AG08396 (cell line): ENCODE measurements at places on chromosomes 11 and 22.

GRCh38 chr11:74037309-74037708 is 28.4 kb upstream of the UCP3 start:
- DNase-seq = no peak

DNA sequence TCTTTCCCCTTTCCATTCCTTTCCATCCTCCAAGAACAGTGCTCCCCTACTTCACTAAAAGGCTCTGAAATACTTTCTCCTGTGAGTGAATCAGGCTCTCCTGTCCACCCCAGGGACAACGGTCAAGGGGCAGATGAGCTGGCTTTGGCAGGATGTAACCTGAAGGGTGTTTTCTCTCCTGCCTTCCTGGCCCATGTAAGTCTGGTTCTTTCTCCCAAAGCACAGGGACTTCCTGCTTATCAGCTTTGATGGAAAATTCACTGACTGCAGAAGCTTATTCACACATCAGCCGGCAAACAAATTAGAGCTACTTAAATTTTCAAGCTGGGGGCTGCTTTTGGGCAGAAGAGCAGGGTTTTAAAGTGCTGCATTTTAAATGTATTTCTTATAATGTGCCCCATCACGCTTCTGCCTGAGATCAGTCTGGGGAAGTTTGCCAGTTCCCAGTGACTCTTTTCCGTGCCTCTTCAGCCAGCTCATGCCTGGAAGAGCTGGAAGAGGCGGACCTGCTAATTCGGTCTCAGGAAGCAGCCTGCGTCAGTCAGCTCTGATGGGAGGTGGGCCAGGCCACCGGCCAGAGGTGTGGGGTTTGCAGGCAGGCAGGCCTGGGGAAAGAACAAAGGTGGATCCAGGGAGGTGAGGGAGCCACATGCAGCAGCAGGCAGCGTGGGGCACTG is 140.4 kb upstream of the TBCEL start:
- peak; percentile 39 for DNase-seq

DNA sequence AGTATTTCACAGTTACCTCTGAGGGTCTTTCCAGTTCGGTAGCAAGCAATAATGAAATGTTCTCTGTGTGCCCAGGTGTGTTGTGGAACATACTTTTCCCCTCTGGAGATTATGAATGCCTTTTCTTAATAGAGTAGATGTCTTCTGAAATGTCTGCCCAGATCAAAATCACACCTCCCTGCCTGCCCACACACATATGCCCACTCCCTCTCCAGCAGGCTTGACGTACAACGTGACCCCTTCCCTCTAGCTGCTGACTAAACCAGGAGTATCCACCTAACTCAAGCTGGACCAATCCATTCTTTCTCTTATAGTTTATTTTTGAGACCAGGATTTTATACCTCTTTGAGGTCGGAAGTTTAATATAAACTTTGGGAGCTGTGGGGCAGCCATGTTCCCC is 48.7 kb downstream of the ME3 start:
- no peak for DNase-seq

DNA sequence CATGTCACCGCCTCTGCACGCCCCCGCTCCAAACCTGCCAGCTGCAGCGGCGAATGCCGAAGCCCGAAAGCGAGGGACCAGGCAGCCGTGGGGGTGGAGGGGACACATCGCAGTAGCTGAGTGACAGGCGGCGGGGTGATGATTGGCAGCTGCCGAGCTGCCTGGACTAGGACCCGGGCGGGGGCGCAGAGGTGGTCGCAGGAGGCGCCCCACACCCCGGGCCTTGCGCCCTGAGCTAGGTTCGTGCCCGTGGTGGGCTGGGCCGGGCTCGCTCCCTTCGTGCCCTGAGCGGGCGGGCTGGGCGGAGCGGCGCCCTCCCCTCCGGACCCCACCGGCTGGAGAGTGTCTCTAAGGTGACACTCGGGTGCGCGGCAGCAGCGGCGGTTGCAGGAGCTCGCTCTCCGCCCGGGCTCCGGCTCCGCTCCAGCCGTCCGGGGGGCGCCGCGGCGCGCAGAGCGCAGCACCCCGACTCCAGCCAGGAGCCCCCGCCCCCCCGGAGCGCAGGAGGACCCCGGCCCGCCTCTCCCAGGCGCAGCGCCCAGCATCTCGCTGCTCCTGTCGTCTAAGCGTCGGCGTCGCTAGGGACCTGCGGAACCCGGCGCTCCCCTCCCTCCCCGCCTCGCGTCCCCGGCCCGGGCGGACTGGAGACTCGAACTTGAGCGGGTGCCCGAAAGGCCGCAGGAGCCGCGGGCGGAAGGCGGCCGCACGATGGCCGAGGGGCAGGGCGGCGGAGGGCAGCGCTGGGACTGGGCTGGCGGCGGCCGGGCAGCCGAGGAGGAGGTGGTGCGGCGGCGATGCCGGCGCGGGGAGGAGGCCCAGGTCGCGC is 14.5 kb upstream of the DGKZ start:
- DNase-seq = peak; percentile 52

- DNase-seq = no peak
These were observed 12.8 kb downstream of the CTSC start for GRCh38 chr11:88324562-88325345.

GRCh38 chr11:83037877-83038276 is 33.8 kb downstream of the RAB30 start:
- no peak for DNase-seq

GRCh38 chr11:84130646-84131427 is 844.7 kb upstream of the CCDC90B start:
- DNase-seq = no peak

GRCh38 chr11:47485107-47485506 is 36.2 kb upstream of the RAPSN start:
- DNase-seq = no peak

GRCh38 chr11:8408151-8408941 is 144.7 kb upstream of the LMO1 start:
- DNase-seq = no peak

- no peak for DNase-seq
These were observed 31.7 kb downstream of the LIF start for GRCh38 chr22:30214703-30215407.

DNA sequence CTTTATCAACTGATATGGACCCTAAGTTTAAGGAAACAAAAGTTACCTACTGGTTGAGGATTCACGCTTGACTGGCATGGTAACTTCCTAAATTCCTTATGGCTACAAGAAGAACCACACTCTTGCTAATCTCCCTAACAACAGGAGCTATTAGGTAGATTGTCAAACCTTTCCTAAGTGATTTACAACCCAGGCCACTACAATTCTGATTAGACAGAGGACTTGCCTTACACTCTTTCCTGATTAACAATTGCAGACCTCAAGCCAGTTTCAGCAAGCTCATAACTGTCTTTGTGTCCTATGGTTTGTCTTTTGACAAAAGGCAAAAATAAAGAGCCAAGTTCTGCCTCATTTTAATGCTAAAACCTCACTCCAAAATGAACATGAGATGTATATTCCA is 16.3 kb downstream of the OR52K2 start:
- DNase-seq = no peak

DNA sequence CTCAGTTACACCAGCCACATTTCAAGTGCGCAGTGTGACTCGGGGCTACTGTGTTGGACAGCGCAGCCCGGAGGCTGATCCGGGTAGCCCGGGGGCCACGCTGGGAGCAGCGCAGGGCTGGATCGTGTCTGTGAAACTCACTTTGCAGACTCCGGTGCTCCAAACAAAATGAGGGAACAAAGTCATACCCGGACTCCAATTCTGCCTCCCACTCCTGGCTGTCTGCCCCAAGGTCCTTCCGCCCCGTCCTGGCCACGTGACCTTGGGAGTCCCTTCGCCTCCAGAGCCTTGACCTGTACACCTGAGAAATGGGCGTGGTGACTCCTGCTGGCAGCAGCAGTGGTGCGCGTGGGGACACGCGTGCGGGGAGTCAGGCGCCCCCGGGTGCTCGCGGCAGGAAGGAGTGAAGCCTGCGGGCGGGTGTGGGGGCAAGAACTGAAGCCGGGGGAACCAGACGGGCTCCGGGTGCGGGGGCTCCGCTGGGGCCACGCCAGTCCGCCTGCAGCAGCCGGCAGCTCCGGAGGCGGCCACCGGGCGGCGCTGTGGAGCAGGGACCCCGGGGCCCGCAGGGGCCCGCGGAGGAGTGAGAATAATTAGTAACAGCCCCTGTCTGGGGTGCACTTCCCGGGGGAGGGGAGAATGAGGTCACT is 42.4 kb downstream of the KCNJ4 start:
- DNase-seq = peak; percentile 79

DNA sequence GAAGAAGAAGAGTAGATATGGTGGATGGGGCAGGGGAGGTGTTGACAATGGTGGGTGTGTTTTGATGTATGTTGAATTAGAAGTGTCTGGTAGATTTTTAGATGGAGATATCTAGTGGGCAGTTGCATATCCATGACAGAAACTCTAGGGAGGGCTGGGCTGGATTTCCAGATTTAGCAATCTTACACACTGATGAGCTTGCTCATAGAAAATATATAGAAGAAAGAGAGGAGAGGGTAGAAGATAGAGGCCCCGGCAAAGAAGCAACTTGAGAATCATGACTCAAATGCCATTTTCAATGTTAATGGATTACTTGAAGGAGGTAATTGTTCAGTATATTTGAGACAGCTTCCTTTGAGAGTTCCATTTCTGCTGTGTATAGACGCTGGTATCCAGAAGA is 8.2 kb downstream of the REXO2 start:
- peak; percentile 4 for DNase-seq

- no peak for DNase-seq
These were observed 6.0 kb upstream of the DEUP1 start for GRCh38 chr11:93324500-93324899.

DNA sequence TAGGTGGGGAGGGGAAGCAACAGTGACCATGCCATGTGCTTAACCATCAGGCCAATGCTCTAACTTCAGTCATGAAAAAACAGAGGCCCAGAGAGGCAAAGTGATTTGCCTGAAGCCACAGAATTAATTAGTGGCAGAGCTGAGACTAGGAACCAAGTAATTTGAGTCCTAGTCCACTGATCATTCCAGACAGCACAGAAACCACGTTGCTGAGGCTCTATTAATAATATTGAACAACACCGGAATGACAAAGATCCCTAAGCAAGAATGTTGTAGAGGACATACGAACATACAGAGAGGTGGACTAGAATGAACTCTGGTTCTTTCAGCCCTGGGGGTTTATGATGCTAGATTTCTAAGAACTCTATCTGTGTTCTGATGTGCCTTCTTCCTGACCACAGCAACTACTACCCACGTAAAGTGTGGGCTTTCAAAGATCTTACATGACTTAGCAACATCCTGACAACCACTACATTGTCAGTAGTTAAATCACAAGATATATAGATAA is 92.3 kb downstream of the GAB2 start:
- DNase-seq = no peak

GRCh38 chr11:130451231-130452019 is 3.0 kb downstream of the ADAMTS15 start:
- DNase-seq = peak; percentile 51

- no peak for DNase-seq
These were observed 407.3 kb downstream of the TBC1D22A start for GRCh38 chr22:47169801-47170140.

DNA sequence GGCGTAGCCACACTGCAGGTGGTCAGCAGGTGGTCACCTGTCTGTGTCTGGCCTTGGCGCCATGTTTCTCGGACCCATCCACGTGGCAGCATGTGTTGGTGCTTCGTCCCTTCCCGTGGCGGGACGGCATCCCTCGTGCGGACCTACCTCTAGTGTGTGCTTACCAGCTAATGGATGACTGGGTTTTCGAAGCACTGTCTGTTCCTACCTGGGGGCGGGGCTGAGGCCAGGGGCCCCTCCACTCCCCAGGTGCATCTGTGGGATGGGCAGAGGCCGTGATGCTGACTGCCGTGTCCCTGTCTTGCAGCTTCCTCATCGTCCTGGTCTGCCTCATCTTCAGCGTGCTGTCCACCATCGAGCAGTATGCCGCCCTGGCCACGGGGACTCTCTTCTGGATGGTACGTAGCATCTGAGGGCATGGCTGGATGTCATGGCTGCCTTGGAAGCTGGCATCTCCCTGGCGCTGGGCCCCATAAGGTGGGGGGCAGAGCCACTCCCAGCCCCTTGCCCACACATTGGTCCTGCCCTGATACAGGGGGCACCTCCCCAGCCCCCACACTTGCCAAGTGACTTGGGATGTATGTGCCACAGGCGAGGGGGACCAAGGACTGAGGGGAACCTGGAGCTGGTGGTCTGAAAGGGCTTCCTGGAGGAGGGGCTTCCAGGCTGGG is 82.9 kb downstream of the KCNQ1 start:
- no peak for DNase-seq

DNA sequence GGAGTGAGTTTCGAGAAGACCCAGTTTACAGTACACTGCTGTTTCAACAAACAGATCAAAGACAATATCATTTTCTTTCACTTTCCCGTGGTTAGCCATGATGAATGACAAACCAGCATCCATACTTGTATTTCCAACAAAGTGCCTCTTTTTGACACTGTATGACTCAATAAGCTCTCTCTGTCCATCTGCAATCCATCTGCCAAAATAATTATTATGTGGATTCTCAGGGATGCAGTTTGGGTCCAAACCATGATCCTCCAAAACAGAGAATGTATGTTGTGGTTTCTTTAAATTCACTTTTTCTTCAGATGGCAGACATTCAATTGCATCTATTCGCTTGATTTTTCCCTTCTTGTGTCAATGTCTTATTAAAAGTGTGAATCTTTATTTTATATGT is 37.8 kb upstream of the RASD2 start:
- no peak for DNase-seq

GRCh38 chr11:123040111-123040432 is 21.9 kb downstream of the HSPA8 start:
- no peak for DNase-seq

DNA sequence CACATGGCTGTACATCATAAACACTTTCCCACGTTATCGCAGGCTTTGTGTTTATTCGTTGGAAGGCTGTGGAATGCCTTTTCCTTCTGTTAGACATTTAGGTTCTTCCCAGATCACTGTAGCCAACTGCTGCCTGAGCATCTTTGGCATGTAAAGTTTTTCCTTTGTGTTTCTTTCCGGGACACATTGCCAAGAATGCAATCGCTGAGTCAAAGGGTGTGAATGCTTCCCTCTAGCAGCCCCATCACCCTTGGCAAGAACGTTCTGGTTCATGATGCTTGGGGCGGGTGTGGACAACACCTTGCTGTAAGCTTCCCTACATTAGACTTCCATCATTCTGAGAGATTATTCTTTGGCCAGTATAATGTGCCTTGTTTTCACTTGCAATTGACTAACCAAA is 136.2 kb downstream of the OSBP2 start:
- DNase-seq = peak; percentile 75

GRCh38 chr11:69508974-69509373 is 27.5 kb downstream of the LINC01488 start:
- DNase-seq = no peak

GRCh38 chr22:29427176-29427760 is 11.1 kb upstream of the RFPL1 start:
- DNase-seq = no peak

GRCh38 chr11:69491071-69492031 is 9.9 kb downstream of the LINC01488 start:
- no peak for DNase-seq
